ENCODE measurements at places on chromosomes 3 and 15.

- no peak for DNase-seq
Measured at GRCh38 chr3:162103808-162104207, 607.2 kb downstream of the OTOL1 start.

GRCh38 chr3:41507336-41508062 is 308.2 kb downstream of the CTNNB1 start:
- DNase-seq: no peak

DNA sequence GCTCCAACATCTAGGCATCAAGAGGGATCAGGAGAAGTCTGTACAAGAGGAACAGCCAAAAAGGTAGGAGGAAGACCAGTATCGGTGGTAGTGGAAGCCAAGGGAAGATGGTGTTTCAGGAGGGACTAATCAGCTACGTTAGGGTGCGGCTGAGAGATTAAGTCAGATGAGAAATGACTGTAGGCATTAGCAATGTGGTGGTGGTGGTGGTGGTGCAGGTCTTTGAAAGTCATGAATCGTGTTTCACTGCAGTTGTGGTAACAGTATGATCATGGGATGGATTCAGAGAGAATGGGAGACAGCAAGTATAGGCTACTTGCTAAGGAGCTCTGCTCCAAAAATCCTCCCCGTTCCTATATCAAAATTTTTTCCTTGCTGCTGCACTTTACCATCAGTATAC is 35.5 kb downstream of the ASTE1 start:
- DNase-seq: no peak

DNA sequence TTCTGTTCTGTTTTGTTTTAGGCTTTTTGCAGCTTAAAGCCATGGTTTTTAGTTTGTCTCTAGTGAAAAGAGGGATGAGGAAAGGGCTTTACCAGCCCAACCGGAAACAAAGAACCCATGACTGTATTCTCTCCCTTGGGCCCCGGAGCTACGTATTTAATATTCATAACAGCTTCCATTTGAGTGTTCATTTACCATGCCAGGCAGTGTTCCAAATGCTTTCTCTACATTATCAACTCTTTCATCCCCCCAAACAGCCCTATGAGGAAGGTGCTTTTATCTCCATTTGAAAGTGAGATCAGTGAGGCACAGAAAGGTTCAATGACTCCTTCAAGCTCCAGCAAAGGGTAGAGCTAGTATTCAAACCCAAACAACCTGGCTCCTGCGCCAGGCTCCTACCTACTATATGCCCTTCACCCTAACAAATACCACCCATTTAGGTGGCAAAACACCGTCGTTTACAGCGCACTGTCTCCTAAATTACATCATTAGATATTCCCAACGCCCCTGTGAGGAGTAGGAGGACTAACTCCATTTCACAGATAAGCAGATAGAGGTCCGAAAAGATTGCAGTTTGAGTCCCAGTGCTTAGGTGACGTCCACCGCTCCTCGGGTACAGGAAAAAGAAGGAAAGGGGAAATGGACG is 27.9 kb downstream of the GTPBP8 start:
- no peak for DNase-seq

DNA sequence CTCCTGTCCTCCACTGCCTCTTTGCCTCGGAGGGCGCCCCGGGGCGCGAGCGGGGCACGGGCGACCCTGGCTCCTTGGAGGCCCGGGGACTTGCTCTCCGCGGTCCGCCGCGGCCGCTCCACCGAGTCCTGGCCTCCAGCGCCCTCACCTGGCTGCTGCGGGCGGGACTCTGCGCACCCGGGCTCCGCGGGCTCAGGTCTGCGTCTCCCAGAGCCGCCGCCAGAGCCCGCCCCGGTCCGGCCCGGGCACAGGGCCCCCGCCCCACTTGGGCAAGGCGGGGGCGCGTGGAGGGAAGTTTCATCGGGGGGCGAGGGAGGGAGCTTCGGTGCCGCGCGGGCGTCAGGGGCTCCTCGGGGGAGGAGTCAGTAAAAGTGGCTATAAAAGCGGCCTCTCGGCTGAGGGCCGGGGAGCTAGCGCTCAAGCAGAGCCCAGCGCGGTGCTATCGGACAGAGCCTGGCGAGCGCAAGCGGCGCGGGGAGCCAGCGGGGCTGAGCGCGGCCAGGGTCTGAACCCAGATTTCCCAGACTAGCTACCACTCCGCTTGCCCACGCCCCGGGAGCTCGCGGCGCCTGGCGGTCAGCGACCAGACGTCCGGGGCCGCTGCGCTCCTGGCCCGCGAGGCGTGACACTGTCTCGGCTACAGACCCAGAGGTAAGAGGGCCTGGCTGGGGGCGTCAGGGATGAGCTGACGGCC is at the start of gene CEMIP:
TSS of gene CEMIP (plus strand) at position 407 of the 694 bp plus-strand sequence. CDS start 94,510 bp downstream, outside the sequence.
- DNase-seq: peak; percentile 40

- no peak for DNase-seq
Measured at GRCh38 chr3:152193673-152194267, 75.0 kb upstream of the MBNL1 start.

GRCh38 chr15:28936481-28936881 is 50.7 kb downstream of the APBA2 start:
- DNase-seq: no peak

DNA sequence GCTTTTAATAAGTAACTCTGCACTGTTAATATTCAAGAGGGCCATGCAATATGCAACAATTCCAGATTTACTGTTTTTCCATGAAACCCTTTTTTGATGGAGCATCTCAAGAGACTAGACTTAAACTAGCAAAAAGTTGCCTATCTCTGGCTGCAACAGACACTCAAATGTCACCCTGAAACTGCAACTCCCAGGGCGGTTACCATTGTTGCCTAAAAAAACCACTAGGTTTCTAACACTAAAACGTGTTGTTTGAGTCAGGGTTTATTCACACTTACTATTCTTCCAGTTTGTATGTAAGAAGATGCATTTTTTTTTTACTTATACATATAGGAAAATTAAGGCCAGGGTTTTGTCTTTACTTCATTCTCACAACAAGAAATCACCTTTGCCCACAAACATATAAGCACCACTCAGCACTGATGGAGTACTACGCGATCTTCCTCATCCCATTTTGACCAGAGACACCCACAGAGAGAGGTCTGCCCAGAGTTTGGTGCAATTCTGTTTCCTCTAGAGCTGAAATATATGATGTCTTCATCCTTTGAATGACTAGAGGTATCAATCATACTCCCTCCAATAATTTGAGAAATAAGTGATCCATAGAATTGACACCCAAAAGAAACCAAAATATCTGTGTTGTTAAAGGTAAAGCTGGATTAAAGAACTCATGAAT is 124.0 kb upstream of the SNTN start:
- no peak for DNase-seq

GRCh38 chr3:151593928-151594327 is 133.1 kb upstream of the IGSF10 start:
- no peak for DNase-seq
